Stimulated activated CD8-positive, alpha-beta memory T cell treated with anti-CD3 and anti-CD28 coated beads, Interleukin-15, amount 100 ng/mL, for 4 hours (primary cell): ENCODE measurements at places on chromosomes 6 and 20.

DNA sequence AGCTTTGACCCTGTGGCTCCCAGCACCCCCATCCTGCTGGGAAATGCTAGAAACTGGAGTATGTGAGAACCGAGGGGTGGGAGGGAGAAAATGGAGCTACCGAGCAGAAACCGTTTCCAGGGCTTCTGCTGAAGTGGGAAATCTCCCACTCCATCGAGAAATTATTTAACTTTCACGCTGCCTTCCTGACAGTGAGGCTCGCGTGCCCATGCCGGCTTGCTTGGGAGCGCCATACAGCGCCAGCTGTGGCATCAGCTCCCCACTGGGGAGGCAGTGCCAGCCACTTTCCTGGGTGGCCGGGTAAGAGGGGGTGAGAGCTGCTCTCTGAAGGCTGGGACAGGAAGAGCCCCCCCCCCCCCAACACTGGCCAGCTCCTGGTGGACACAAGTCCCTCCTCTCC is 268.9 kb downstream of the TAF4 start:
- DNase-seq, result no peak

GRCh38 chr6:31610968-31611367 is 4.1 kb upstream of the AIF1 start:
- no peak for DNase-seq

GRCh38 chr6:150806790-150807189 is 58.7 kb upstream of the MTHFD1L start:
- DNase-seq, result no peak

- DNase-seq, result no peak
Measured at GRCh38 chr20:38286586-38287531, 17.1 kb upstream of the BPI start.

GRCh38 chr6:145829950-145830349 is 15.4 kb upstream of the FBXO30 start:
- DNase-seq, result no peak

GRCh38 chr6:134537146-134537555 is 219.2 kb upstream of the SGK1 start:
- DNase-seq, result no peak

DNA sequence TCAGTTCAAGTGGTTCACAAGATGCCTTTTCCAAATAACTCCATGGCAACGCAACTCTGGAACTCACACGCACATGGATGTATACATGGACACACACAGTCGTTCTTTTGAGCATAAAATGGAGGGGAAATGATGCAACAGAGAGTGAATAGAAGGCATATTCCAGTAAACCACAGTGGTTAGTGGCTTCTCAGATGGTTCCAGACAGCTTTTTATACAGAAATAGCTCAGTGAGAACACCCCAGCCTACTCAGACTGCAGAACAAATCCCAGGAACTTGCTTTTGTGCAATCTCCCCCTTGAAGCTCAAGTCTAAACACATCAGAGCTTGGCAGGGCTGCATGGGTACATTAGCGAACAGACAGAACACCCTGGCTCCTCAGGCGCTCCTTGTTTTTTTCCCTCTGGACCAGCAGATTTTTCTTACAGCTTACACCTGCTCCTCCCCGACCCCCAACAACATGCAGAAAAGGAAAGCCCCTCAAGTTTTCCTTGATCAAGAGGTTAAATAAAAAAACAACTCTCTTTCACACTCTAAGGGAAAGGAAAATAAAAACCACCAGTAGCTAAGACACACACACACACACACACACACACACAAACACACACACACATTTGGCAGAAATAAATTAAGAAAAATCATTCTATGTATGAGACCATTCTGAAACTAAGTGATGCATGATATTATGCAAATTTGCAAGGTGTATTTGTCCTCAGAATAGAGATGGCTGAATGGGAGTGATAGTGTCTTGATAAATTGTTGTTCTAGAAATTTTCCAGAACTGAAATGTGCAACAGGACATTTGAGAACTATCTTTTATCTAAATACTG is 51.2 kb upstream of the RANBP9 start:
- DNase-seq, result no peak

DNA sequence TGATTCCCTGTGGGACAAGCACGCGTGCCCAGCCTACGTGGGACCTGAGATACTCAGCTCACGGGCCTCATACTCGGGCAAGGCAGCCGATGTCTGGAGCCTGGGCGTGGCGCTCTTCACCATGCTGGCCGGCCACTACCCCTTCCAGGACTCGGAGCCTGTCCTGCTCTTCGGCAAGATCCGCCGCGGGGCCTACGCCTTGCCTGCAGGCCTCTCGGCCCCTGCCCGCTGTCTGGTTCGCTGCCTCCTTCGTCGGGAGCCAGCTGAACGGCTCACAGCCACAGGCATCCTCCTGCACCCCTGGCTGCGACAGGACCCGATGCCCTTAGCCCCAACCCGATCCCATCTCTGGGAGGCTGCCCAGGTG is 11.9 kb upstream of the RBCK1 start:
- no peak for DNase-seq

DNA sequence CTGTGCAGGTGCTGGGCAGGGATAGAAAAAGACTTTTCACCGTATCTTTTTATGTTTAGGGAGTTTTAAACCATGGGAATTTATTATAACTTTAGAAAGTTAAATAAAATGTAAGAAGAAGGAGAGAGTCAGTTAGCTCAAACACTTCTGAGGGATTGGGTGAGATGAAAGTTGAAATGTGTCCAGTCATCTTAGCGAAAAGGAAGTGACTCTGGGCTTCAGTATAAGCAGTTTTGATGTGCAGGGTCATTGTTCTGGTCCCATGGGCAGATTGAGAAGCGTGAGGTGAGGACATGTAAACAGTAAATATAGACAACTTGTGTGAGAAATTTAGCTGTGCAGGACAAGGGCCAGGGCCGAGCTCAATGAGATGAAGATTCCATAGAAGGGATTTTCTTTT is 66.9 kb downstream of the TOX2 start:
- DNase-seq, result no peak

DNA sequence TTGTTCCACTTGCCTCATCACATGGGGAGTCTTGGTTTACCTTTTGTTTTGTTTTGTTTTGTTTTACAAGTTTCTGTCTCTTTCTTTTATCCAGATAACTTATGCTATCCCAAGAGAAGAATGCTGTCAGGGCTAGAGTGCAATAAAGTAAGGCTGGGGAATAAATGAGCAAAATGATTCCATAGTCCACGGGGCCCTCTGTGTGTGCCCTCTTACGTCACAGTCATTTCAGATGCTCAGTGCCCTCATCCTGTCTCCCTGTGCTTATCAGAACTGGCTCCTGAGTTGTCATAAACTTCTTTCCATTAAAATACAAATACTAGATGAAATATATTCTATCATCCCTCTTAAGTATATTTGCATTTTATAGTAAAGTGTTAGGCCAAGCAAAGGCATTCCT is 30.8 kb upstream of the ENPP1 start:
- no peak for DNase-seq

DNA sequence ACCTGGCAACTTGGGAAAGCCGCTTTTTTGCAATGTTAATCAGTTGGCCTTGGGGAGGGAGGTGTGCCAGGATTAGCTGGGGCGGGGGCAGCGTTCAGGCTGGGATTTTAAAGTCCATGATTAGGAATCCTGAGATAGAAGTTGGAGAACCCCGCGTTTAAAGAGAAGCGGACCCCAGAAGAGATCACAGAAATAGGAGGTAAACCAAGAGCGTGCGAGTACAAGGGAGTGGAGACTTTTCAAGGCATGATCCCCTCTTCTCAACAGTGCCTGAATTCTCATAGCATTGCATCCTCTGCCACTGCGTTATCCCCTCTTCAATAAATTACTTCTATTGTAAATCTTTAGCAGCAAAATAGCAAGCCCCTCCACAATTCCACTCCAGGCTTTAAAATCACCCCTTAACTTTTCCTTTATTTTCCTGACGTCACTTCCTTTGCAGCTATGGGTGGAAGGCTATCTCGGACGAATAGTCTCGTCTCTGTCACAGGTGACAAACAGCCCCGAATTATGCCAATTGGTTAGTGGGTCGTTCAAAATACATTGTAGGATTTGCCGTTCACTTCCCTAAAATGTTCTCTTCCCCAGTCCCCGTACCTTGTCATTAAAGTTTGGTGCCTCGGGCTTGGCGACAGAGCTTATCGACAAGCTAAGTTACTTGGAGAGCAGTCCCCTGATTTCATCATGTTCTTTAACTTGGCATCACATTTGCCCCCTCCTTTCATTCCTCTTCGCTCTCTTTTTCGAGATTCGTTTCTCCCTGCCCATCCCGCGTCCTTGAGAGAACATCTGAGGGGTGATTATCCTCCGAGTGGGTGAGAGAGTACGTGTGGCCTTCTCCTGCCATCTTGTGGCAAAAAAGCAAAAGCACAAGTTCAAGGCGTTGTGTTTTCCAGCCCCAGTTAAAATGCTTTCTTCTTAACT is 17.1 kb downstream of the OR2B2 start:
- DNase-seq, result no peak

GRCh38 chr6:138287144-138287955 is 69.1 kb upstream of the PBOV1 start:
- no peak for DNase-seq

- no peak for DNase-seq
Measured at GRCh38 chr6:73747289-73747688, 51.3 kb downstream of the CD109 start.

DNA sequence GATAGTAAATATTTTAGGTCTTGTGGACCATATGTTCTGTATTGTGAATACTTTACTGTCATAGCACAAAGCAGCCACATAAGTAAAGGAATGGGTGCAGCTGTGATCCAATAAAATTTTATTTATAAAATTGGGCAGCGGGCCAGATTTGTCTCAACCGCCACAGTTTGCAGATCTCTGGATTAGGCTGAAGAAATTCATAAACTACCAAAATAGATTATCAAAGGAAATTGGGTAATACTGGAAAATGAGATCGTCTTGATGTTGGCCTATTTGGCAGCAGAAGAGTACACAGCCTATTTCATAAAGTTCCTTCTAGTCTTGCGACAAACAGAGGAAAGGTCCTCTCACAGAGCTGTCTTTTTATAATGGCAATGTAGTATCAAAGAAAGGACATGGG is 69.8 kb downstream of the DZANK1 start:
- DNase-seq, result no peak

DNA sequence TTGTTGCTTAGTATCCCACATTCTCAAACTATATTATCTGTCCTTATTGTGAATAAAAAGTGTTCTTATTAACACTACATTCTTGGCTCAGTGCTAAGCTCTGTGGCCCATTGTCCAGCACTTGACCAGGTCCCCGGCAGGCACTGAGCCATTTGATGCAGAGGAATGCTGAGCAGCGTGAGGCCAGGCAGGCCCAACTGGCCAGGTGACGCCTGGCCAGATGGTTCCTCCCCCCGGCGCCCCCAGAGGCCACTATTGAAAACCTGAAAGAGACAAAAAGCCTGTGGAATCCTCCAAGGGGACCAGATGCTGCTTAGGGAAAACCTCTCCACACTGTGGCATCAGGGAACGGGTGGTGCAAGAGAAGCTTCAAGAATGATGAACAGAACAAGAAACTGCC is 597.5 kb upstream of the JAG1 start:
- DNase-seq, result no peak

DNA sequence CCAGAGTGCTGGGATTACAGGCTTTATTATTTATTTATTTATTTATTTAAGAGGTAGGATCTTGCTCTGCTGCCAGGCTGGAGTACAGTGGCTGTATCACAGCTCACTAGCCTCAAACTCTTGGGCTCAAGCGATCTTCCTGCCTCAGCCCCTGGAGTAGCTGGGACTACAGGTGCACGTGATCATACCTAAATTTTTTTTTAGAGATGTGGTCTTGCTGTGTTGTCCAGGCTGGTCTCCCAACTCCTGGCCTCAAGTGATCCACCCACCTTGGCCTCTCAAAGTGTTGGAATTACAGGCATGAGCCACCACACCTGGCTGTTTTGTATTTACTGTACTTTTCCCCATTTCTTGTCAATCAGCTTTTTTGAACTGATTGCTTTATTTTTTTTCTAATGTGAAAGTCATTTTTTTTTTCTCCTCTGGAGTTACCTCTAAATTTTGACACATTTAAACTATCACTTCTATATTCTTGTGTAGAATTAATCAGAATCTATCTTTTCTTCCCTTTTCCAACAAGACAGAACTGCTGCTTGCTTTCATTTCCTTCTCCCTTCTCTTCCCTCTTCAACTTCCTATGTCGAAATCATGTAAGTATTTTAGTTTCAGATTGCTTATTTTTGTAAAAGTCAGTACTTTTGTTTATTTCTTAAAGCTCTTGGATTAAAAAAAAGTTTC is 12.0 kb downstream of the PANK2 start:
- no peak for DNase-seq

DNA sequence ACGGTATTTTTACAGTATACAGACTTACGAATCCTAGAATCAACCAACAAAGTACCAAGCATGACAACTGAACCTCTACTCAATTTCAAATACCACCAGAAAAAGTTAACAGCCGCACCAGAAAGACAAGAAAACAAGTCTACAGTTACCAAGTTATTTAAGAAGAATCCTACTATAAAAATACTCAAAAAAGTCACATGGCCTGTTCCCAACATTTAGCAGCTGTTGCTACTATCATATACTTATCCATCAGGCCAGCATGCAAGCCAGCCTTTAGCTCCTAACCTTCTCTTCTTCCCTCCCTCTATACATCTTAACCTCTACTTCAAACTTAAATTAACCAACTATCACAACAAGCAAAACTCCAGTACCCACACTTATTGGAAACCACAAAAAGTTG is 1.9 kb downstream of the SYNCRIP start:
- DNase-seq, result no peak
